ENCODE measurements at places on chromosomes 6 and 20.

DNA sequence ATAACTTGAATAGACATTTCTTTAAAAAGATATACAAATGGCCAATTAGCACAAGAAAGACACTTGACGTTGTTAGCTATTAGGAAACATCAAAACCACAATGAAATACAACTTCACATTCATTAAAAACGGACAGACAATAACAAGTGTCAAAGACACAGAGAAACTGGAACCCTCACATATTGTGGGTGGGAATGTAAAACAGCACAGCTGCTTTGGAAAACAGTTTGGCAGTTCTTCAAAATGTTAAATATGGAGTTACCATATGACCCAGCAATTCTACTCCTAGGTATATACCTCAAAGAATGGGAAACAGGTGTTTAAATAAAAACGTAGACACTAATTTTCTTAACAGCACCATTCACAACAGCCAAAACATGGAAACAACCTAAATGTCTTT, 100.5 kb upstream of the SLC22A23 start:
- DNase-seq = no peak

DNA sequence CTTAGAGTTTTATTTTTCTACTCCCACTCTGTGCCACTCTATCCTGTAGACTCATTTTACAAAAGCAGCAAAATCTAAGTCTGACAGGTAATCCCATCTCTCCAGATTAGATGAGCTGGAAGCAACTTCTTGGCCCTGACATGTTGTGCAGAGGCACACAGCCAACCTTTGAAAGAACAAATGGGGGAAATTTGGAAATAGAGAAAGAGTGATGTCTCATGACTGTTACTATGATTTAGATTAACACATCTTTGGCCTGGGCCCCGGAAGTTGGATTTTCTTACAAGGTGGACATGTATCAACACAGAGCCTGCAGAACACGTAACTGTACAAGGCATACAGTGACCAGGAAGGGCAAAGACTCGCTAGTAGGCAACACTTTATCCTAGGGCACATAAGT, 227.7 kb downstream of the MYLK4 start:
- DNase-seq = no peak

DNA sequence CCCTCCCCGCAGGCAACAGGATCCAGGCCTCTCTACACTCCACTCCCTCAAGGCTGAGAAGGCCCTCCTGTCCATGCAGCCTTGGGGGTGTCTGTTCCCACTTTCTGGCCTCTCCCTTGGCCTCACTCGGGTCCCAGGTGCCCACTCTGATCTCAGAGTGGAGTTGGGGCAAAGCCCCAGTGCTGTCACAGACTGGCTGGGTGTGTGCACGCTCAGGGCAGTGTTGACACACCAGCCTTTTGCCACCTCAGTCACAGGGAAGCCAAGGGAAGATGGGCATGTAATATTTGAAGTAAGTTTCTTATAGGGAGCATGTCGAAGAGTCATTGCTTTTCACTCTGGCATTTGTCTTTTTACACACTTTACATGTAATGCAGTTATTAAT, 44.9 kb downstream of the HLA-DRA start:
- no peak for DNase-seq

- no peak for DNase-seq
Measured at GRCh38 chr6:64777941-64778785, 928.9 kb downstream of the EYS start.

DNA sequence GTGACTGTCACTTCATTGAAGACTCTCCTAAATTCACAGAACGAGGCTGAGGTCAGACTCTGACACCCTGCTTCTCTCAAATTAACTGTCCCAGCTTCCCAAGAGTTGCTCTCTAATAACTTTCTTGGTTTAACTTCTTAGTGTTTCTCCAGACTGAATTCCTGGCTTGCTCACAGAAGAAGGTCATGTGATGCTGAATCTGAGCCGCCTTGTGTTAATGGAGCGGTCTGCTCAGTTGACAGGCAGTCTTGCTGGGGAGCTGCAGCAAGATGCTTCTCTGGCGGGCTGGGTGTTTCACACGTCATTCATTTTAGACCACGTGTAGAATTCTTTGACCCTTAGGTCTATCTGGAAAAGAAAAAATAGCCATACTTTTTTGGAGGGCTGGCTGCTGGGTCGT, 107.3 kb downstream of the FOXO3 start:
- no peak for DNase-seq

DNA sequence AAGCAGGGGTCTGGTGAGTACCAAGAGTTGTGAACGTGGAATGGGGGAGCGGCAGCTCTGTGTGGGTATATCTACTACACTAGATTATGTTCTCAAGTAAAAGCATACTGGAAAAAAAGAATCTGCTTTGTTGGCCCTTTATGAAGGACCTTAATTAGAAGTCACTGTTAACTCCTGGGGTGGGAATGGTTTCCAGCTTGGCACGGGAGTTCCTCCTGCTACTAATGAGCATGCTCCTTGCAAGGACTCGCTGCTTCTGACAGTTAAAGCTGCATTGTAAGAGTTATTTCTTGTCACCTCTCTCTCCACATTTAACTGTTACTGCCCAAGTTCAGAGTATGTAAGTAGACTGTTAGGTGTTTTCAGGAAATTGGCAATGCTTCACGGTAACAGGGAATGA, 292.7 kb downstream of the ZFAND3 start:
- no peak for DNase-seq

DNA sequence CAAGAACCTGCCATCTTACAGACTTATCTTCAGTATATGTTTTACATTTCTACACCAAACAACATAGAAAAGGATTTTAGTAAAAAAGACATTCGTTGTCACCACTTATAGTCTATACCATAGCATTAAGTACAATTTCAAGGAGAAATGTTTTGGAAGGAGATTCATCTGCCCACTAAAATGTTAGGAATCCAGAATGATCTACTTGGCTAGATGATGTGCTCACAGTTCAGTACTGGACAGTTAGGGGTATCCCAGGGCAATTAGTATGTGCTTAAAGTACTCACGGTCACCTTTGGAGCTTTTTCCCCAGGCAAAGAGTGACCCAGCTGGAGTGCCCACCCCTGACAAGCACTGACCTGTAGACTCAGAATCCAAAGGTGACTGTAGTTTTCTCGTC, 222.9 kb downstream of the SLC24A3 start:
- no peak for DNase-seq

GRCh38 chr6:47004463-47004862, 37.7 kb downstream of the ADGRF1 start:
- DNase-seq = no peak

DNA sequence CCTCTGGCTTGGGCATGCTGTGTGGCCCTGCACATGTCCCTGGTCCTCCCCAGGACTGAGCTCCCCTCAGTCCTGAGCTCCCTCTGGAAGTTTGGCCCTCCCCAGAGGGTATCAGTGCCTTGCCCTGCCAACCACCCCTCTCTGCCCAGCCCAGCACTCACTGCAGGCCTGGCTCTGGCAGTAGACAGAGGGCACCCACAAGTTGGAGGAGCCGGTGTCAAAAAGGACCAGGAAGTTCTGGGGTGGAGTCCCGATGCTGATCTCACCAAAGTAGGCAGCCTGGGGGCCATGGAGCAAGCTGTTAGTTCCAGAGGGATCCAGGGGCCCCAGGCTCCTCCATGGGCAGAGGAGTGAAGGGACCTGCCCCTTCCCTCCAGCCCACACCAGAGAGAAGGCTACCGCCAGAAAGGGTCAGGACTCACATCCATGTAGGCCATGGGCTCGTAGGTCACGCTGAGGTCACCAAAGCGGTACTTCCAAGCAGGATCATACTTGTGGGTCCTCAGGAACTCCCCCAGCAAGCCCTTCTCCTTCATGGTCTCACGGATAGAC, 2.9 kb downstream of the PGC start:
- no peak for DNase-seq

DNA sequence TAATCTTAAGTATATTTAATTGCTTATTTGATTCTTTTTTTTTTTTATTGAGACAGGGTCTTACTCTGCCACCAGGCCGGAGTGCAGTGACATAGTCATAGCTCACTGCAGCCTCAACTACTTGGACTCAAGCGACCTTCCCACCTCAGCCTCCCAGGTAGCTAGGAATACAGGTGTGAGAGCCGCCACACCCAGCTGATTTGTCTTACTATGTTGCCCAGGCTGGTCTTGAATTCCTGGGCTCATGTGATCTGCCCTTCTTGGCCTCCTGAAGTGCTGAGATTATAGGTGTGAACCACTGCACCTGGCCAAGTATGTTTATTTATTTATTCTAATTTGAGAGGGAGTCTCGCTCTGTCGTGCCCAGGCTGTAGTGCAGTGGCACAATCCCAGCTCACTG, 38.2 kb downstream of the PTPN1 start:
- no peak for DNase-seq

- DNase-seq = no peak
Measured at GRCh38 chr6:142954844-142955243, 9.9 kb upstream of the HIVEP2 start.

GRCh38 chr6:613981-614380, 42.9 kb downstream of the HUS1B start:
- no peak for DNase-seq

DNA sequence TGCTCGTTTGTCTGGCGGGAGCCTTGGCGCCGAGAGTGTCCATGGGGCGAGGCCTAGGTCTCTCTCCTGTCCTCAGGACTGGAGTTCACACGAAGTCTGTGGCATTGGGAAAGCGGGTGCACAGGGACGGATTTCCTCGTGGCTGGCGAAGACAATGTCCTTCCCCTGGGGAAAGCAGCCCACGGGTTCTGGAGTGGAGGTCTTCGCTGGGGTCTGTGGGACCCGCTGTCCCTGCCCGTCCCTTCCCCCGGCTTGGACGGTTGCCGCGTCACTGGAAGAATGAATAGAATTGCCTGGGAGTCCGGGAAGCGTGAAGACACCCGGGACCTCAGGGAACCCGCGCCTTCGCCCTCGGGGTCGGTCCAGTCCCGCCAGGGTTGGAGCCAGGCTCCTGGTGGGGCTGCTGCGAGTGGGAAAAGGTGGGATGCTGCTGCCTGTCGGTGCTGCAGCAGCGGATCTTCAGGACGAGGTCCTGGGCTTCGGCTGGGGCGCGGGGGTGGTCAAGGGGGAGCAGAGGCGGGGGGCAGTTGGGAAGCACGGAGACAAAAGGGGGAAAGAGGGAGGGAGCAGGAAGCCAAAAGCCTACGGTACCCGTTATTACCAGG, 441.8 kb upstream of the DEFB115 start:
- DNase-seq = no peak

- no peak for DNase-seq
Measured at GRCh38 chr6:170459451-170459850, 93.7 kb downstream of the PSMB1 start.

DNA sequence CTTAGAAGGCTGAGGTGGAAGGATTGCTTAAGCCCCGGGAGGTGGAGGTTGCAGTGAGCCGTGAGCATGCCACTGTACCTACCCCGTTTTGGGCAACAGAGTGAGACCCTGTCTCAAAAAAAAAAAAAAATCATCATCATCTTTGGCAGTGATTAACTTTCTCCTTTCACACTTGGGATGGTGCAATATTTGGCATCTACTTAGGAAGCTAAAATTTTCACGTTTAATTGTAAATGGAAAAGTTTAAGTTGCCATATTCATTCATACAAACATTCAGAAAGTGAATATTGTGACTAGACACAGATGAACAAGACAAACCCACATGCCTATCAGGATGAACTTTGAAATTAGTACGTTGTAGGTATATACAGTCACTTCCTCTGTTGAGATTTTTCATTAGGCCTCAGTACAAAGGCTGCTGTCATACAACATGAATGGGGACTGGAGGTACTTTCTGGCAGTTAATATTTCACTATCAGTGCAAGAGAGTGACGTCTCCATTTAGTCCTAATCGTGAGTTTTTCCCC, 10.3 kb downstream of the TOP1 start:
- DNase-seq = no peak

DNA sequence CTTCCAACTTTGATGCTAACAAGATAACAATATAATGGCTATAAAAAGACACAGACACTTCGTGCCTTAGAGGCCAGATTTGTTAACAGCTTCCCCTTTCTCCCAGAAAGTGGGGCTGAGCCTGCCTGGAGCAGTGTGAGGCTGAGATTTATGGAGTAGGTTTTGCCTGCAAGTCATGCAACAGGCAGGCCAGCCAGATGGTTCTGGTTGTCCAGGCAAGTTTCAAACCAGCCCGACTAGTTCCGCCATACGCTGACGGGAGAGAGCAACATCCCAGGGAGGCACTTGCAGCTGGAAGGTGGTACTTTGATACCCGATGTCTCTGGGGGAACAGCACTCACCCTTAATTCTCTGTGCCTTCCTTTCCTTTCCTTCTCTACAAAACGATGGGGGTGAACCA, 81.3 kb upstream of the NAA20 start:
- DNase-seq = no peak
